ENCODE measurements at places on chromosomes 11 and 22. TPM values are rescaled to one million over a fixed set of nuclear protein-coding genes. Genes with fewer than 3 reads are reported as not detected.
A peak's percentile ranks its signal among the peaks of the same experiment; 100 is the strongest.

DNA sequence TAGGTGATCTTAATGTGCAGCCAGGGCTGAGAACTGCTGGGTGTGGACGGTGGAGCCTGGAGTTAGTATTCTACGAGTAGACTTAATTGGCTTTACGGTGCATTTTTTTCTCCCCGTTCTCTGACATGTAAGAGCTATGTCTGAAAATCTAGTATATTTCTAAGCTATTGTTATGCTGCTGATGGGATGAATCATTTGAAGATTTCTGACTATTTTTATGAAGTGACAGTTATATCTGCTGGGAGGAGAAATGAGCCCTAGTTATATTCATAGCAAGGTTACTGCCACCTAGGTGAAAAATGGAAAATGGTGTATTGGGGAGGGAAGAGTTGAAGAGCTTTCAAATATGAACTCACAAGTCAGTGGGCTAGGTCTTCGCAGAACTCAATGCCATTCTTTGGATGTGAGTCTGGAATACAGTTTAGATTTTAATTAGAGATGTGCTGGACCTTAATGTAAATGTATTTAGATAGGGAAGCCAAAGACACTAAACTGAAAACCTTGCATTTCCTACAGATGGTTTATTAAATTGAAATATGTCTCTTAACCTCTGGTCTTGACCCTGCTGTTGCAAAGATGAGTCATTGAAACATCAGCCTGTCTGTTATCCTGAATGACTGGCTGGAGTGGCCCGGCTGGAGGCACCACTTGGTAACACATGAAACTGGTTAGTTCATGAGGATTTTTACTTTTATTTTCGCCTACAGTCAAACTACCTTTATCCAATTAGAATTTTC lies 293.7 kb downstream of the DDX10 start:
- no peak for DNase-seq

DNA sequence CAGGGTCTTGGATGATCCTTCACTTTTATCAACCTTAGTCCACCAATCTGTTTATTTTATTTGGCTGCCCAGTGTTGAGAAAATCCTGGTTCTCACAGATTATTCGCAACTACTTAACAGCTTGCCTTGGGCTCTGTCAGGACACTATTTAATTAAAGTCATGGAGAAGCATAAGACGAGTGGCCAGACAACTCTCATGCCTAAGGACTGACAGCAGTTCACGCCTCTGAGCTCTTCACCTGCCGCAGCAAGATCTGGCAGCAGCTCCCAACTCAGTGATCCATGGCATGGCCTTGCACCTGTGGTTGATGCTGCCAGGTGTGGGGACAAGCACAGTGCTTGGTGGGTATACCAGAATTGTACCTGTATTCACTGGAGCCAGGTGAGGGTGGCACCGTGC lies 37.8 kb downstream of the HIRA start:
- DNase-seq = no peak

DNA sequence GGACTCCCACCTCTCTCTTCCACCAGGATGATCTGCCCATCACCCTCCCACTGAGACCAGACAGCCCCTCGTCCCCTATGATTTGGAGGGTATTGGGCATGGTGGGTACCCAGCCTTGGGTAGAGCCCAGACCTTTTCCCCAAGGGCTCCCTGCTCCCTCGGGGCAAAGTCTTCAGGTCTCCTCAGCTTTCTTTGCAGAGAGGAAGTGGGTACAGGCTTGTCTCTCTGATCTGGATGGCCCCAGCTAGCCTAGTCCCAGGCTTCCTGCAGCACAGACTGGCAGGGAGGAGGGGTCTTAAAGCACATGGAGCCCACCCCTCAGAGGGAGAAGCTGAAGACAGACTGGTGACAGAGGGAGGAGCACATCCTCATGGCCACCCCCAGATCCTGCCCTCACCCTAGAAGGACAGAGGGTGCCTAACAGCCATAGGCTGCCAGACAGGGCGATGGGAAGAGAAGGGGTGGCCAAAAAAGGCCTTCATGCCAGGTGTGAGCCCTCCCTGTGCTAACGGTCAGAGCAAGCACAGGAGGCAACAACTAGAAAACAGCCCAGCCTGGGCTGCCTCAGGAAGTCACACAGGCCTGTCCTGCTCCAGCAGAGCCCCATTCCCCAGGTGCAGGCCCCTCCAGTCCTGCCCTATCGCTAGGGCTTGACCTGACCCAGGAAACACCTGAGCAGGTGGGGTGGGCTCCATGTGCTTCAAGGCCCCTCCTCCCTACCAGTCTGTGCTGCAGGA lies 30.4 kb downstream of the SLC22A12 start:
- no peak for DNase-seq

DNA sequence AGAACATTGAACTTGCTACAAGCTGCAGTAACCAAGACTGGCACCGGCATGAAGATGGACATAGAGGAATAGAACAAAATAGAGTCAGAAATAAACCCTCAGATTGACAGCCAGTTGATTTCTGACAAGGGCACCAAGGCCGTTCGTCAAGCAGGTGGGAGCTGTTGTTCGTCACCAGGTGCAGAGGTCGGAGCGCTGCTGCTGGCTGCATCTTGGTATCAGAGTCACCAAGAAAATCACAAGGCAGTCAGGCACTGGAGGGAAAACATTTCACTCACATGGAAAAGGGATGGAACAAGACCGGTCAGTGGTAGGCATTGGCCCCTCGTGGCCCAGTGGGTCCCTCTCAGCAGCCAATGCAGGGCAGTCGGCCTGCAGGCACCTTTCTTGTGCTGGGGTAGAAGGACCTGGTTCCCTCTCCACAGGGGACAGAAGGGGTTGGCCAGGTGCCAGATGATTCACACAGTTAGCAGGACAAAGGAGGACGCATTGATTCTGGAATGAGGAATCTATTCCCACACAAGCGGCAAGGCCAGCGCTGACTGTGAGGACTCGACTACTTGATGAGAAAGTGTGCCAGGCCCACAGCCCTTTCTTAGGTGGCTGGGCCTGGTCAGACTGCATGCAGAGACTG lies 115.8 kb upstream of the FGF3 start:
- peak; percentile 29 for DNase-seq

DNA sequence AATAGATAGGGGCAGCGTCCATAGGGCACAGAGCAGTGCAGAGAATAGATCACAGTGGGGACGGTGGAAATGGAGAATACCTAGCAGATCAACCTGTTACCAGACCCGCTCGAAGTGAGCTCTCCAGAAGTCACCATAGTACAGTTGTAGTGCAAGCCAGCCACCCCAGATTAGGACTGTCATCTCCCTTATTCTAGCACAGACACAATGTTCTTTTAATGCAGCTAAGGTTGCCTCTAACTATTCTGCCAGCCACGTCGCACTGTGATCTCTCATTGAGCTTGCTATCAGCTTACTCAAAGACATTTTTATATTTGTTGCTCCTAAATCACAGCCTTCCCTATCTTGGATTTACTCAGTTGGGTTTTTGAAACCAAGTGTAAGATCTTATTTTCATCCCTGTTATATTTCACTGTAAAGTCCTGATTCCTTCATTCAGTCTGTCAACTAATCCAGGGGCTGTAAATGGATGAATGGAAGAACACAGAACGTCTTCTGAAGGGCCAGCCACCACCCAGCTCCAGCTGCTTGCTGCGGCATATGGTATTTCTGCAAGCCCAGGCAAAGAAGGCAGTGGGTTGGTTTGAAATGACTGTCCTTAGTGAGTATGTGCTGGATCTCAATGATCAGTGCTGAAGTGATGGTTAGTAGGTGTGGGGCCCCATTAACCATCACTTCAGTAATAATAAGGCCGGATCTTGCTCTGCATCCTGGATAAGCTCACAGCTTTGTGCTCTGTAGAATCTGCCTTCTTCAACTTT lies 3.4 kb downstream of the PARVA start:
- DNase-seq = no peak

- no peak for DNase-seq
These were observed 59.8 kb downstream of the GALNT18 start for GRCh38 chr11:11561991-11562390.

- no peak for DNase-seq
These were observed 48.2 kb upstream of the CEP295 start for GRCh38 chr11:93613231-93613831.

GRCh38 chr22:49351761-49352227 lies 475.9 kb downstream of the BRD1 start:
- DNase-seq = no peak

GRCh38 chr11:85694385-85694980 lies 8.5 kb upstream of the CCDC89 start:
- DNase-seq = peak; percentile 45

GRCh38 chr11:112292785-112293407 lies 32.2 kb upstream of the PLET1 start:
- DNase-seq = no peak

- peak; percentile 57 for DNase-seq
These were observed 38.5 kb upstream of the CYP2D6 start for GRCh38 chr22:42169055-42169469.

- peak; percentile 80 for DNase-seq
These were observed 15.6 kb downstream of the PISD start for GRCh38 chr22:31646186-31647019.

GRCh38 chr22:37549704-37550059 lies 10.6 kb upstream of the CDC42EP1 start:
- no peak for DNase-seq

- DNase-seq = no peak
These were observed 138.9 kb downstream of the DDX10 start for GRCh38 chr11:108803776-108804175.

GRCh38 chr11:8084352-8084751 lies 3.3 kb downstream of the TUB start:
- no peak for DNase-seq

DNA sequence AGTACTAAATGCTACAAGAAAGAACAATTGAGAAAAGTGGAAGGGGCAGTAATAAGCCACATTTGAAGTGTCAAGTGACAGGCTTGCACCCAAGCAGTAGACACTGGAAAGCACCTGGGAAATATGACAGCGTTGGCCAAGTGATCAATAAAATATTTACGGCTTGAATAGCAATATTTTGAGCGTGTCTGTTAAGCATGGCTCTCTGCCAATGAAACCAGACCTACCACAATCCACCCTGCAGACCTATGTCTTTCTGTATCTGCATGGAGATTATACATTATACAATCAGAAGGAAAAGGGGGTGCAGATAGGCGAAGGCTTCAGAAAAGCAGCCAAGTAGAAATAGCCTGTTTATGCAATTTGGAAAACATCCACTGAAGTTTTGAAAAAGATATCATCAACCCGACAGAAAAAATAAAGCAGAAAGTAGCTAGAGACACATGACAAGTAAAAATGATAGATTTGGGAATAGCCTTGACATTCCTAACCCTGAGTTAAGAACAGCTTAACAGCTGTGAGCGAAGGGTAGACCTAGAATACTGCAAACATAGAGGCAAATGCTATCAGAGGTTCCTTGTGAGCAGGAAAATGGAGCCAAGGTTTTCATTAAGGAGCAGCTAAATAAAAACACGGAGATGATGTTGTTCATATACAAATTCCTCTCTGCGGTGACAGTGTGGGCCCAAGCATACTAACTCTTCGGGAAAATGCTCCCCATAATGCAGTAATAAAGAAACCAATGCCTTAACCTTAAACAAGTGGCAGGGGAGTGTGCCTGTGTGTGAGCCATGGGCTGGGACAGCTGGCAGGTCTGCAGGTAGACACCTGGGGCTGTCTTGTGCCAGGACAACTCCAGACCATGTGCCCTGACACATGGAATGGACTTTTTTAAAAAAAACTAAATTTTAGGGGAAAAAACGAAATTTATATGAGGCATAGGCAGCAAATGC lies 71.3 kb downstream of the ETS1 start:
- DNase-seq = no peak

- DNase-seq = no peak
These were observed 34.8 kb upstream of the FZD4 start for GRCh38 chr11:86990031-86990430.

DNA sequence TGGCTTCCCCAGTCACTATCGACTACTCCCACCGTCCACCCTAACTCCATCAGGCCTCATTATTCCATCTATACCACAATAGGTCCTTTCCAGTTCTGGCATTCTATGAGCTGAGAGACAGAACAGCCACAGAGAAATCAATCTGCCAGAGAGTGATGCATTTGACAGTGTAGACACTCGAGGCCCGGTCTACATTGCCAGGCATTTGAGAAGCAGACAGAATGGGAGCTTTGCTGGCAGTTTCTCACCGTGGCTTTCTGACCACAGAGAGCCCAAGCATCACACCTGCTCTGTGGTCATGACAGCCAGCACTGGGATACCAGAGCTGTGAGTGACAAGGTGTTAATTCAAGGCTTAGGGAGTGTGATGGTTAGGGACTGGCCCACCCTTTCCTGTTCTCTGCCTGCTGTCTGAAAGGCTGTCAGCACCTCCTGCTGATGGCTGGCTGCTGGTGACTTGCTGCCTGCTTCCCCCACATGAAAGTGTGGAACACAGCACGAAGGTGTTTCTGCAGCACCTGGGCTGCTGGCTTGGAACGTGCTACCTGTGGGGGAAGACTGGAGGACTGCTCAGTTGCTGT lies 137.8 kb downstream of the KIRREL3 start:
- DNase-seq = no peak

DNA sequence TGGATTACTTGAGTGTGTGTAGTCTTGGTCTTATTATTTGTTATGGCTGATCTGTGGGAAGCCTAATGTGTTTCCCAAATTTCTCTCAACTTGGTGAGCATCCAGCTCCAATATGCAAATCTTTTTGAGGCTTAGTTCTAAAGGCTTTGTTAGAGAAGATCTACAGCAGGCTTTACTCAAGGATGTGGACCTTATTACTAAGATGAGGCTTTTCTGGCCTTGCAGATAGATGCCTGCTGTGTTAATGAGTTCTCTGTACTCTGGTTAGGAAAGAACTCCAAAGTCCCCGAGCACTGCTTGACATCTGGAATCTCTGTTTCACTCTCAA lies 24.1 kb downstream of the MYEOV start:
- DNase-seq = no peak

DNA sequence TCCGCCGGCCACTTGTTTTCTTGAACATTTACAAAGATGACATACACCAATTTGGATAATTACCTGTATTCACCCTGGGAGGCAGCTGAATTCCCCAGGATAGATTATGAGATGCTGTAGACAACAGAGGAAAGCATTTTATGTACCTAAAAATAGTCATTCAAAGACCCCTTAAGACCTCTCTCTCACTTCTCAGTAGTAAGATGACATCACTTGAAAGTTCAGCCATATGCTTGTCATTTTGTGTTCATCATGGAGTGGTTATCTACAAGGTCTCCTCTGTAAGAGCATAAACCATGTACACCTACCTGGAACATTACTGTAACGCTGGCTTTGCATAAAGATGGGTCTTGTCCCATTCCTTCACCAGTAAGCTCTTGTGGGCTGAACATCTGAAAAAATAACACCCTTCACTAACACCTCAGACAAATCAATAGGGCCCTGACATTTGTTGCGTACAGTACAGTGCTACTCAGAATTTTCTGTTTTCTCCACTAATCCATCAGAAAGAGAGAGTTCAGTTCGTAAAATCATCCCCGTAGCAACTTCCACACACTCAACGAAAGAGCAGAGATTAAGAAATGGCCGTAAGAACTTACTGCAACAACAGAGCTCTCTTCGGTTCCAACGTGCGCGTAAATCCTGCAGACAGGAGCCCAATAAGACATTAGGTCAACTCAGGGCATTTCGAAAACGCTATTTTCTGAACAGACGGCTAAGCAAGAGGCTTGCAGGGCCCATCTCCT lies 15.6 kb upstream of the WDR74 start:
- no peak for DNase-seq

GRCh38 chr11:1566381-1567051 lies 5.6 kb downstream of the DUSP8 start:
- no peak for DNase-seq

Gene C11orf52
- polyA plus RNA-seq = 33.5 TPM

Gene SCGB1C1
- not detected for polyA plus RNA-seq

Gene CRYBB3
- polyA plus RNA-seq = 6.5 TPM

Gene MN1
- polyA plus RNA-seq = not detected

Gene NLRP6
- polyA plus RNA-seq = 81.5 TPM

Gene ARHGAP8
- 1.6 TPM for polyA plus RNA-seq

Gene PANX3
- not detected for polyA plus RNA-seq

Measured in small intestine (tissue), 16 donors.